ENCODE measurements at places on chromosomes 4 and X.

DNA sequence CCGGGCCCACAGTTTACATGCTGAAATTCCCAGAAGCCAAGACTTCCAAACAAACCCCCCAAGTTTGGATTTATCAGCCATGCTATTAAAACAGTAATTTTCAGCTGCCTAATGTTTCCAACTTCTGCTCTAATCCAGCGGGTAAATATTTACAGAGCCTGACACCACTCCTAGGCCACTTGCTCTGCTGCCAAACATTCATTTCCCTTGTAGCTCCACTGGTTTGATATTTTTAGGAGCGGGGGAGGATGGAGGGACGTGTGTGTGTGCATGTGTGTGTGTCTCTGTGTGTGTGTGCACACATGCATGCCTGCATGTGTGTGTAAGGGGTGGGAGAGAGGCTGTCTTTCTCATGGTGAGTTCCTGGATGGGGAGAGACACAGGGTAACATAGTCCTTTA lies 115.7 kb upstream of the PJA1 start:
- DNase-seq = no peak

DNA sequence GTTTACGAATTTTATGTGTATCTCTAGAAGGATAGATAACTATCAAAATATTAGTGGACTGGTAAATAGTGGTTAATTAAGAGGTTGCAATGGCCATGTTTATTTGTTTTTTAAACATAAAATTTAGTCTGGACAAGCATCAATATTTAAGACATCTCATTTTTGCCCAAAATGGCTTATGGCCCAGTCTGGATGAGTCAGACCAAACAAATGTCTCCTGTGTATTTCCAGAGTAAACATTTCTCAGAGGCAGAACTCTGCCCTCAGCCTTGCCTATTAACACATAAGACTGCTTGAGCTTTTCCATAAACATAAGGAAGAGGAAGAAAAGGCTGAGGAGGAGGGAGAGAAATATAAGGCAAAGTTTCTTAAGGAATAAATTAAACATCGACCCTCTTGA lies 277.1 kb upstream of the DIAPH2 start:
- no peak for DNase-seq

DNA sequence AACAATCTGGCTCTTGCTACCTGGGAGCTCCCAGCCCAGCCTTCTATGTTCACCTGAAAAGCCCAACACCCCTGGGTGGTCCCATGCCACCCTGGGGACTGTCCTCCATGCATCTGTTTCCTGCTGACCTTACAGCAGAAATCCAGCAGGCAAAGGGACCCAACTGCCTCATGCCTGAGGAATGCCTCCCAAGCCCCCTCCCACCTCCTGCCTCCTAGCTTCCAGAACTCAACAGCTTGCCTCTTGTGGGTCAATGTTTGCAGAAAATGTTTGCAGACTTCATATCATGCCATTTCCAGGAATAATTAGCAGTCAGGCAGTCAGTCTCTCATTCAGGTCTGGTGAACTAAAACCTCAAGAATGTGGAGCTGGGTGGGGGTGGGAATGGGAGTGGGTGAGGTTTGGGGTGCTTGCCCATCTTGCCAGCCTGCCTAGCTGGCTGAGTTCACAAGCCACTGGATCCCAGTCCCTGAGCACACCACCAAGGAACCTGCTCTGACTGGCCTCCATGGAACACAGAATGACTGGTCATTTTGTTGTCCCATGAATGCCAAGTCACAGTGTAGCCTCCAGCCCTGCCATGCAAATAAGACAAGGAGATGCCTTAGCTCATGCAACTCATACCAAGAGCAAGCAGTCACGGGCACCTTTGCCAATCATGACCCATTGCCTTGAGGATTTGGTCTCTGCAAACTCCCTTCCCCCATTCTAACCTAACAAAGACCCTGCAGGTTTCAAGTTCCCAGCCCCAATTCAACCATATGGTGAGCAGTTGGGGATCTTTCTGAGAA lies 12.1 kb upstream of the PLAC1 start:
- no peak for DNase-seq

GRCh38 chr4:172794307-172794703 lies 374.3 kb upstream of the GALNT7 start:
- no peak for DNase-seq

- no peak for DNase-seq
Measured at GRCh38 chrX:100830547-100830946, 10.4 kb downstream of the CSTF2 start.

DNA sequence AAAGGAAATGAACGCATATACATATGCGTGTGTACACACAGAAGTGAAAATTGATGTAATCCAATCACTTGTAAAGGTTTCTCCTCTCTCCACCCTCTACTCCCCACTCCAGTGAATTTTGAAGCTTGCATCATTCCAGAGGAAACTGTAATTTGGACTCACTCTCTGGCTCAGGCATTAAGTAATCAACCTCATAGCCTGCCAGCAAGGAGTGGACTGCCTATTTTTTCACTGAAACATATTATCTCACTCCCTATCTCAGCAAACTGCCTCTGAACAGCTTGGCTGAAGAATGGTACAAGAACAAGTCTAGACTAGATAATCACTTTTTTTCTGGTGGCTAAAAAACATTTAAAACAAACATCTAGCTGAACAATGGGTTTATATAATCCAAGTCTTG lies 124.2 kb downstream of the C4orf51 start:
- no peak for DNase-seq

DNA sequence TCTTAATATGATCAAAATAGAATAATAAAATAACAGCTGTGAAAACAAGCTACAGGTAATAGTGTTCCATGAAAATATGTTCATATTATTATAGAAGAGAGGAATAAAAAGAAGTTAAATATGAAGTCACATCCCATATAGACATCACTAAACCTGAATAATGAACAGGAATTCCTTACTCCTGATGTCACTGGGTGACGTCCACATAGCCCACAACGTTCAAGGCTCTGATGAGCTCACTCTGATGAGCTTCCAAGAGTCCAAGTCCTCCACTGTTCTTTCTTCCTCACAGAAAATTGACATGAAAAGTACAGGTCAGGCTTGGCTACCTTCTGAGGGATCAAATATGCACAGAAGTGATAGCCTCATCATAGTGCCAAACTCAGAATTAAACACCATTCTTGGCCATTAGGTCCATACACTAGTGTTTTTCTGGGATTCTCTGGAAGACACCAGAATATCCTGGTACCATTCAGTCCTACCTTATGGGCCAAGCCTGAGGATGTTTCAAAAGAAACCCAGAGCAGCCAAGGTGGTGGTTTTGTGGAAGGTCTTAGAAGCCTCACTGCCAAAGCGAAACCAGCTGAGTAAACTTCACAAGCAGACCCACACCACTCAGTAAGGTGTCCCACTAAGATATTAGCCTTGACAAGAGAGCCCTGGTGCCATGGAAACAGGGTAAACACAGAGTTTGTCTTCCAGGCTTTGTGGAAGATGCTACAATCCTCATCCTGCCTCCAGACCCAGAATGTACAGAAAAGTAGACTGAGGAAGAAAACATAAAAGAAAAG lies 138.4 kb upstream of the HHIP start:
- DNase-seq = no peak

DNA sequence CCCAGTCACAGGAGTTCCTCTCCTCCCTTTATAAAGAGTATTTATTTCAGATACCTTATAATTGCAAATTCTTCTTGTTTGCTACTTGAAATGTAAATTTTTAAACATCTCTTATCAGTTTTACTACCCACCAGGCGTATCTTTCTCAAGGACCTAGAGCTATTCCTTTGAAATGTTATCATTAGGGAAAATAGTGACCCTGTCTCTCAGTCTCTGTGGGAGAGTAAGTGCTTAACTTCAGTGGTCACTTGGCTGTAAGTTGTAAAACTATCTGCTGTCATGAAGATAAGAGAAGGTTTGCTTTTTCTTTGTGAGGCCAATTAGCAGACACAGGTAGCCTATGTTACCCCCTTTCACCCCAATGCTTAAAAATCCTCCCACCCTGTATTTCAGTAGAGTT lies 241.6 kb downstream of the TACR3 start:
- DNase-seq = no peak

- DNase-seq = no peak
Measured at GRCh38 chrX:78326401-78326800, 1.0 kb downstream of the CYSLTR1 start.

DNA sequence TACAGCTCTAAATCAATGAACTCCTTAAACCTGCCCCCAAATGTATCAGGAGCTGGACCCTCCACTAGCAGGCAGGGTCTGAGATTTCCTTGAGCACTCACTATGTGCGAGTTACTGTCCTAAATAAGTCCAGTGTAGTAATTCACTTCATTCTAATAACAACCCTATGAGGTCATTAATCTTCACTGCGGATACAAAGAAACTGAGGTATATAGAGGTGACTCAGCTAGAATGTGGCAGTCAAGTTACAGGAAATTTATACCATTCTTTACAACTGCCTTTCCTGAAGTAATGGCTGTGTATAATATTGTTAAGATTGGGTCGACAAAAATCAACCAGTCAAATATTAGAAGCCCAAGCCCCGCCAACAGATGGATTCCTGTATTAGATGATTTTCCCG lies 473.9 kb upstream of the FTHL17 start:
- DNase-seq = no peak

DNA sequence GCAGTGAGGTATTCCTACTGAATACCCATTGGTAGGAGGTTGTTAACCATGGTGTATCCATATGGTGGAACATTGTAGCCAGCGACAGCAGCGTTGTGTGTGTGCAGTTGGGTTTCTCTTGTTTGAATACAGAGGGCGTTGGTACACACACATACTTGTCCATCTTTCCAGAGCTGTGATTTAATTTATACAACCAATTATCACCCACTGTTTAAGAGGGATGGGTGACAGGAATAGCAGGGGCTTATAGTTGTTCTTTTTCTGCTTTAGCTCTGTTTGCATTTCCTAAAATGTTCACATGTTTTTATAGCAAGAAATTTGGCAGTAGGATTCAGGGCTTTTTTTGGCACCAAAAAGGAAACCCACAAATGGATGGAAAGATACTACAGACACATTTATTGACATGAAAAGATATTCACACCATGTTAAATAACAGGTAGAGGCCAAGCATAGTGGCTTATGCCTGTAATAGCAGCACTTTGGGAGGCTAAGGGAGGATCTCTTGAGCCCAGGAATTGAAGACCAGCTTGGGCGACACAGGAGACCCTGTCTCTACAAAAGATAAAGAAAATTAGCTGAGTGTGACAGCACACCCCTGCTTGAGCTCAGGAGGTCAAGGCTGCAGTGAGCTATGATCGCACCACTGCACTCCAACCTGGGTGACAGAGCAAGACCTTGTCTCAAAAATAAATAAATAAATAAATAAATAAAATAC lies 60.6 kb downstream of the TNIP2 start:
- no peak for DNase-seq

- no peak for DNase-seq
Measured at GRCh38 chr4:180811556-180811955, 1431.6 kb upstream of the TENM3 start.

All from effector memory CD4-positive, alpha-beta T cell (primary cell).